ENCODE measurements at places on chromosomes 13 and 19.

- no peak for DNase-seq
These were observed 14.0 kb downstream of the RPL36 start for GRCh38 chr19:5703819-5704818.

DNA sequence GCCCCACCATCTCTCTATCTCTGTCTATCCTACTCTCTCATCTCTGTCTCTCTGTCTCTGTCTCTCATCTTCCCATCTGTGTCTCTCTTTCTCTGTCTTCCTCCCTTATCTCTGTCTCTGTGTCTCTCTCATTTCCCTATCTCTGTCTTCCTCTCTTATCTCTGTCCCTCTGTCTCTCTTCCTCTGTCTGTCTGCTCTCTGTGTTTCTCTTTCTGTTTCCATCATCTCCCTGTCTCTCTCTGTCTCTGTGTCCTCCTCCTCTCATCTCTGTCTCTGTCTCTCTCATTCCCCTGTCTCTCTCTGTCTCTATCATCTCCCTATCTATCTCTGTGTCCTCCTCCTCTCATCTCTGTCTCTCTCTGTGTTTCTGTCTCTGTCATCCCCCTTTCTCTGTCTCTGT lies 1.6 kb upstream of the EBI3 start:
- no peak for DNase-seq

- DNase-seq, result no peak
These were observed 687 bp downstream of the MATK start for GRCh38 chr19:3785451-3785937.

- DNase-seq, result no peak
These were observed 55.9 kb downstream of the RASA3 start for GRCh38 chr13:114076329-114077090.

- DNase-seq, result no peak
These were observed 33.0 kb downstream of the OLFM2 start for GRCh38 chr19:9903336-9903735.

DNA sequence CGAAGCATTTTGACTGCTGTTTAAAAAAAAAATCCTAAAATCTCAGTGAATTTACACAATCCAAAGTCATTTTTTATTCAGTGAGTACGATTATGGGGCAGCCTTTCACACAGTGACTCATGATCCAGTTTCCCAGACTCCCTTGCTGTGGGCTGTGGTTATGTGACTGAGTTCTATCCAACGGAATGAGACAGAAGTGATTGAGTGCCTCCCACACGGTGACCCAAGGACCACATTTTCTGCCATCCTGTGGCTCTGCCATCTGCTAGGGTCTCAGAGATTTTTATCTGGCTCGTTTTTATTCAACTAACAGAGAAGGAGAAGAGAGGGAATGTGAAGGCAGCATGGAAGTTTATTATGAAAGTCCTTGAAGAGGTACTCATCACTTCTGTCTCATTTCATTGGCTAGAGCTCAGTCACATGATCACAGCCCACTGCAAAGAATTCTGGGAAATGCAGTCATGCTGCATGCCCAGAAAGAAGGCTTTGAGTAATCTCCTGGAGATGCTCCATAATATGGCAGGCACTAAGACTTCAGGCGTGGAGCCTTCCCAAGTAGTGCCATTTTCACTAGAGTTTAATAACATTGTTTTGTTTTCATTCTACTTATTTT lies 999.4 kb downstream of the UQCRFS1 start:
- no peak for DNase-seq

DNA sequence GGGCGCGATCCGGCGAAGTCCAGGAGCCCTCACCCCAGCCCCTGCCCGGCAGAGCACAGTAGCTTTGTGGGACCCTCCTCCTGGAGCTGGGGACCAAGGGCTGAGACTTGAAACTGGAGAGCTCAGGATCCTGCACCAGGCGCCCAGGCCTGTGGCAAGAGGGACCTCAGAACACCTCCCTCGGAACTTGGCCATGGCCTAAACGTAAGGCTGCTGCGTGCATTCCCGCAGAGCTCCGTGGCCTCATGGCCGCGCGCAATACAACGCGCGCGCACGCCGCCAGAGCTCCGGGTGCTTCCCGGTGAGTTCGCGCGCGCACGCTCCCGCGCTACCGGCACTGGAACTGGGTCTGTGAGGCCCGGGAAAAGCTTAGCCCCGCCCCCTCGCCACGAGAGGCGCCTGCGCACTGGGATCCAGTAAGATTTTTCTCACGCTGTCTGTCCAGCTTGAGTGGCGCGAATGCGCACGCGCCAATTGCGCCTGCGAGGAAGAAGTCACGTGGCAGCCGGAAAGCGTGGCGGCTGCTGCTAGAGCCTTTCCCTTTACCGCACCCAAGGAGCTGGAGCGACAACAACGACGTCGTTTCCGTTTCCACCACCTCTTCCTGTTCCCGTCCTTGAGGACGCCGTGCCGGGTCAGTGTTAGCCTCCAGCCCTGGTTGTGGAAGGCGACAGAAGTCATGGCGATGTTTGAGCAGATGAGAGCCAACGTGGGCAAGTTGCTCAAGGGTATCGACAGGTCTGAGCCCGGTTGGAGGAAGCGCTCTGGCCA lies at the start of gene EIF3K:
EIF3K (plus strand) TSS at position 599 of the 771 bp plus-strand sequence; CDS start at position 680, 81 bp downstream.
- peak; percentile 97 for DNase-seq

DNA sequence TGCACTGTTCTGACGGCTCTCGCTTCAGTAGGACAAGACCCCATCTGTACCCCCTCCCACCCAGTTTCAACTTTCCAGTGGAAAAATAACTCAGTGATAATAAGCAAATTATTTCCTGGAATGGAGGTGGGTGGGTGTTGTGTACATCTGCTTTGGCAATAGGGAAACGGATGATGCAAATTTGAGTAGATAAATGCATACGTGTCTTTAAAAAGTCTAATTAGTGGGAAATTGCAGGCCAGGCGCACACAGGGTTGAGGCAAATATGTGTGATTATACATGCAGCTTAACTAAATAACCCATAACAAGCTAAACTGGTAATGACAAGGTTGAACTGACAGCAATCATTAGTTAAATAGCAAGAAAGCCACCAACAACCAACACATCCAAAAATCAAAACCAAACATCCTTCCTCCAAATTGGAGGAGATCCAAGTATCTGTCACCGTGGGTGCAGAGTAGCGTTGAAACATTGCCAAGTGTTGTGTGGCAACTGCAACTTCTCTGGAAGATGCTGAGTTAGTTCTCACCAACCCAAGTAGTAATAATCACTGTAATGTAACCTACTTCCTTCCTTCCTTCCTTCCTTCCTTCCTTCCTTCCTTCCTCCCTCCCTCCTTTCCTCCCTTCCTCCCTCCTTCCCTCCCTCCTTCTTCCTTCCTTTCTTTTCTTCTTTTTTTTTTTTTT lies 54.6 kb downstream of the TRPM4 start:
- no peak for DNase-seq

GRCh38 chr19:1533510-1534150 lies 9.8 kb downstream of the PLK5 start:
- no peak for DNase-seq

DNA sequence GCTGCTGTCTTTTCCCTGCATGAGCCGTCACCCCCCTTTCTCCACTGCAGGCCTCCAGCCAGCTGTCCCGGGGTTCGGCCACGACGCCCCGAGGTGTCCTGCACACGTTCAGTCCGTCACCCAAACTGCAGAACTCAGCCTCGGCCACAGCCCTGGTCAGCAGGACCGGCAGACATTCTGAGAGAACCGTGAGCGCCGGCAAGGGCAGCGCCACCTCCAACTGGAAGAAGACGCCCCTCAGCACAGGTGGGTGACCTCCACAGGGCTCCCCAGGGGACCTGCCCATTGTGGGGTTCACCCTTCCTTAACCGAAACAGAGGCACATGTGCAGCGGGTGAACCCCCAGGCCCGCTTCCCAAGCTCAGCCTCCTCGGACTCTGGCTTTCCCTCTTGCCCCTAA lies 13.1 kb downstream of the TSSK6 start:
- no peak for DNase-seq
